Mesenchymal stem cell (in vitro differentiated cells and primary cell): ENCODE measurements at places on chromosomes 11 and 22.

GRCh38 chr11:12769834-12770345, 95.7 kb downstream of the TEAD1 start:
- peak overlapping the region; percentile 80 for H3K27ac ChIP-seq
- no peaks in the 10 kb centered on the region for H3K27me3 ChIP-seq
- no peak overlapping the region for H3K4me3 ChIP-seq
- peak; percentile 71 for DNase-seq
- H3K4me1 ChIP-seq: peaks cover 18% of the 10 kb centered on the region
- H3K36me3 ChIP-seq: peaks cover 38% of the 10 kb centered on the region

DNA sequence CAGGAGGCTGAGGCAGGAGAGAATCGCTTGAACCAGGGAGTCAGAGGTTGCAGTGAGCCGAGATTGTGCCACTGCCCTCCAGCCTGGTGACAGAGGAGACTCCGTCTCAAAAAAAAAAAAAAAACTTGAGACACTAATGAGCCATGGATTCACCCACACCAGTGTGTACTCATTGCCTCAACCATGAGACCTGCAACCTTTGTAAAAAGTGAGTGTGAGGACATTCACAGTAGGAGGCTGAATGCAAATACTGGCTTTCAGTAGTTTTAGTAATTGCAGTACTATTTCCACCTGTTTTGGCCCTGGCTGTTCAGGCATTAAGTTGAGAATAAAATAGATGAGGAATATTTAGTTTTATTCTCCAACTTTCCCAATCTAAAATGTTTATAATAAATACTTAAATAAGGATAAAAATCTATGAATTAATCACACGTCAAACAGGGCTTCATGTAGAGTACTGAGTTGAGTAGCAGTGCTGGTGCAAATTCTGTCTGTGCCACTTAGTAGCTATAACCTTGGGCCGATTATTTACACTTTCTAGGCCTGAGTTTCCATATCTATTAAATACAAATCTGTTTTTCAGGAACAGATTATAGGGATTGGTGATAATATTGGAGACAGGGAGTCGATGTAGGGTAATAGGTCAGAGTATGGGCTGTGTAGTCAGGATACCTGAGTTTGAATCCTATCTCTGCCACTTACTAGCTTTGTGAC, 72.8 kb downstream of the PPP2R1B start:
- DNase-seq: no peak
- peaks cover 6% of the 10 kb centered on the region for H3K4me1 ChIP-seq
- H3K27ac ChIP-seq: no peak overlapping the region
- H3K36me3 ChIP-seq: peaks cover 20% of the 10 kb centered on the region

- no peak overlapping the region for H3K27ac ChIP-seq
- no peak overlapping the region for H3K4me3 ChIP-seq
- H3K4me1 ChIP-seq: peaks cover 7% of the 10 kb centered on the region
- no peaks in the 10 kb centered on the region for H3K36me3 ChIP-seq
Observed at GRCh38 chr11:35116245-35116644, 22.7 kb upstream of the CD44 start.

DNA sequence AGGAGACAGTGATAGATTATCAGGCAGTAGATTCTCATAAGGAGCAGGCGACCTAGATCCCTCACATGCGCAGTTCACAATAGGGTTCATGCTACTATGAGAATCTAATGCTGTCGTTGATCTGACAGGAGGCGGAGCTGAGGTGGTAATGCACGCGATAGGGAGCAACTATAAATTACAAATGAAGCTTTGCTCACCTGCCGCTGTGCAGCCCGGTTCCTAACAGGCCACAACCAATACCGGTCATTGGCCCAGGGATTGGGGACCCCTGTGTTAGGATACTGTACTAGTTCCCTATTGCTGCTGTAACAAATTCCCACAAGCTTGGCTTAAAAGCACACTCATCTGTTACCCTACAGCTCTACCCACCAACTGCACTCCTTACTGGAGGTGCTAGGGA, 10.7 kb downstream of the B3GNT6 start:
- DNase-seq: no peak
- peaks cover 3% of the 10 kb centered on the region for H3K36me3 ChIP-seq
- no peak overlapping the region for H3K4me3 ChIP-seq
- peaks cover 5% of the 10 kb centered on the region for H3K27me3 ChIP-seq
- peaks cover 9% of the 10 kb centered on the region for H3K4me1 ChIP-seq
- no peak overlapping the region for H3K27ac ChIP-seq

DNA sequence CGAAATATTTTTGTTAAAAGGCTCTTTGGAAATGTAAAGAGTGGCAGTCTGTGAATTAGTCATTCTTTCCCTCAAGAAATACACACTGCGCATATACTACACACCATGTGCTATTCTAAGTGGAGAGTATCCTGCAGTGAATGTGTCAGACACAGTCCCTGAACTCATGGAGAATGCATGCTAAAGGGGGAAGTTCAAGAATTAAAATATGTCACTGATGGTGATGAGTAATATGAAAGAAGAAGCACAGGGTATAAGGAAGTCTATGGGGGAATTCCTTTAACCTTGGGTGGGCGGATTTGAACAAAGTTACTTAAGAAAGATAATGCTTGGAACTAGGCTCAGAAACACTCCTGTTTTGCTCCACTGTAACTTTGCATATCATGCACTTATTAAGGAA, 153.0 kb downstream of the LRRC4C start:
- H3K4me3 ChIP-seq: no peak overlapping the region
- H3K36me3 ChIP-seq: no peaks in the 10 kb centered on the region
- no peak for DNase-seq

GRCh38 chr11:96257036-96257435, 86.0 kb downstream of the MAML2 start:
- H3K4me3 ChIP-seq: no peak overlapping the region
- no peaks in the 10 kb centered on the region for H3K27me3 ChIP-seq
- H3K36me3 ChIP-seq: no peaks in the 10 kb centered on the region
- peaks cover 3% of the 10 kb centered on the region for H3K4me1 ChIP-seq

GRCh38 chr11:43071338-43071737, 240.5 kb upstream of the API5 start:
- H3K4me3 ChIP-seq: no peak overlapping the region
- H3K27me3 ChIP-seq: no peaks in the 10 kb centered on the region
- H3K27ac ChIP-seq: no peak overlapping the region
- no peaks in the 10 kb centered on the region for H3K36me3 ChIP-seq
- H3K4me1 ChIP-seq: no peaks in the 10 kb centered on the region

GRCh38 chr11:41247621-41248020, 211.8 kb downstream of the LRRC4C start:
- H3K27ac ChIP-seq: no peak overlapping the region
- H3K36me3 ChIP-seq: no peaks in the 10 kb centered on the region
- no peak overlapping the region for H3K4me3 ChIP-seq
- H3K4me1 ChIP-seq: no peaks in the 10 kb centered on the region
- no peak for DNase-seq
